Activated T-helper 1 cell treated with Interleukin-2 at 50 U/mL for 16 hours (primary cell): ENCODE measurements at places on chromosomes 5 and 9.

- DNase-seq: no peak
Observed at GRCh38 chr5:173712609-173713175, 96.2 kb upstream of the BOD1 start.

- DNase-seq: no peak
Observed at GRCh38 chr5:143147383-143147782, 256.1 kb downstream of the NR3C1 start.

DNA sequence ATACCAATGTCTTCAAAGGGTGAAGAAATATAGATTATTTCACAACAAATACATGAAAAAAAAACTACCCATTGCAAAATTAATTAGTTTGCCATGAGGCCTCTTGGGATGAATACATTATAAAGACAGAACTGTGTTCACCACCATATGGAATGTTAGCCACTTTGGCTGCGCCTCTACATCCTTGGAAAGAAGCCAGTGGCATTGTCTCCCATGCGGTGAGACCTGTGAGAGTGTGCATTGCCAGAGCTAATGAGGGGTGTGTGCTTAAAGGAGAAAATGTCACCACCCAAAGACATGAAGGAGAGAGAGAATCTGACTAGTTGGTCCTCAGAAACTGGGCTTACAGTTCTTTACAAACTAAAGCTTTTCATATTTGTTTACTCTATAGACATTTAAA lies 110.6 kb downstream of the PLPPR1 start:
- DNase-seq: no peak

DNA sequence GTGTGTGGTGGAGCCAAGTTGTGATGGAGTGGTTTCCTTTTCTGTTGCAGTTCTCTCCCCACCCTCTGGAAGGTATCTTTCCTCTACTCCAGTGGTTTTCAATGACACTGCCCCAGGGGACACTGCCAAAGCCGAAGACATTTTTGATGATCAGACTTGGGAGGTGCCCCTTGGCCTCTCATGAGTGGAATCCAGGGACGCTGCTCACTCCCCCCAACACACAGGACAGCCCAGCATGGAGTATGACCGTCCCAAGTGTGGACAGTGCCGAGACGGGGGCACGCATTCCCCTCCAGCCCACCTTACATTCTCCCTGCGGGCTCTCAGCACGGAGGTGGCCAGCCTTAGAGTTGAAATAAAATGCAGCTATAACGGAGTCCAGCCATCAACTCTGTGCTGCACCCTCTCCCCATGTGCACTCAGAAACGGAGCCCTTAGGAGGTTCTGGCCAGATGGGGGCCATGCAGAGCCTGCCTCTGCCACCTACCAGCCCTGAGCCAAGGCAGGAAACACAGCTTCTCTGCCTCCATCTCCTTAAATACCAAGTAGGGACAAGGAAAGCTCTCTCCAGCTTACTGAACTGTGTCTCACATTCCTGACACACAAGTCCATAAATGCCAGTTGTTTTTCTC lies 150.8 kb downstream of the ROR2 start:
- no peak for DNase-seq

GRCh38 chr9:109805050-109805449 lies 25.1 kb downstream of the PALM2AKAP2 start:
- DNase-seq: no peak

GRCh38 chr5:82211855-82212572 lies 66.1 kb downstream of the RPS23 start:
- DNase-seq: no peak

DNA sequence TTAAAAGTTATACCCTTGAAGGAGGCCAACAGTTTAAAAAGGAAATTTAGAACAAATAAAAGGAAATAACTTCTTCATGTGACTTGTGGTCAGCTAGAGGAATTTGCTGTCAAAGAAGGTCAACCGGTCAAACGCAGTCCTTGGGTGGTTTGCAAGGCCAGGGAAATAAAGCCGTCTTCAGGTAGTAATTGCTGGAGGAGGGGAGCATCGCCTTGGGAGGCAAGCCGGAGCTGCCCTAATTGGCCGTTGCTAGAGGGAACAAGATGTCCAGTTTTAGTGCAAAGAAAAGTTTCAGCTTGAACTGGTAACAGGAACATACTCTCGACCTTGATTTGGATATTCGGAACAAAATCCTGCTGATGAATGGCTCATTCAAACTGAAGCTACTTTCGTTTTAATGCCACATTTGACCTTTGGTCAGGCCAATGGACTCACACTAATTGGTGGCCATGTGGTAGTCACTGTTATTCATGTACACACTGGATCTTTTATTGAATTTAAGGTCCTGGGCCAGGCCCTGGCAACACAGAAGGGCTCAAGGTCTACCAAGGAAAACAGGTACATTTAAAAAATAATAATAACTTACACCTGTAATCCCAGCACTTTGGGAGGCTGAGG lies 47.0 kb upstream of the MYO10 start:
- DNase-seq: no peak

- no peak for DNase-seq
Observed at GRCh38 chr5:59661954-59662615, 231.4 kb downstream of the PDE4D start.

DNA sequence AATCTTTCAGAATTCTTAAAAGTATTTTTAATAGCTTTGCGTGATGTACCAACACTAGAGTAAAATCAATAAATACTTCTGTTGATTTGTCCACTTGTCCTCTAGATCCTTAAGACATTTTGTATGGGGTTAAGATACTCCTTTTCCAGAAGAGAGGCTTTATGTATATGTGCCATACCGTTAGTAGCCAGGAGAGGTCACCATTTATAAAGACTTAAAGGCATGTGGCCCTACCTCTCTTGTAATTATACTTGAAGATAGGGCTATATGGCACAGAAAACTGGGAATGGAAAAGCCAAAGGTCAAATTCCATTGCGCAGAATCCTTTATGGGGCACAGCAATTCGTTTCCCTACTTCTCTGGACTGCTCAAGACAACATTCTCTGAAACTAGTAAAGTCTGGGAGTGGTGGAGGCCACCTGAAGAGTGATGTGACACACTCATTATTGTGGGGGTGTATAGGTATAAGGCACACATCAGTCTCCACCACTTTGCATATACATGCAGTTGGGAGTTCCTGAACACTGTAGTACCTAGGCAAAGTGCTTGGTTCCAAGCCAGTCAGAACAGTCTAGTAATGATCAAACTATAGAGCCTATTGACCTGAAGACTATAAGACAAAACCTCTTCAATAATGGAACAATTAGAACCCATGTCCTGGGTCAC lies 140.1 kb upstream of the FBXL17 start:
- DNase-seq: no peak

DNA sequence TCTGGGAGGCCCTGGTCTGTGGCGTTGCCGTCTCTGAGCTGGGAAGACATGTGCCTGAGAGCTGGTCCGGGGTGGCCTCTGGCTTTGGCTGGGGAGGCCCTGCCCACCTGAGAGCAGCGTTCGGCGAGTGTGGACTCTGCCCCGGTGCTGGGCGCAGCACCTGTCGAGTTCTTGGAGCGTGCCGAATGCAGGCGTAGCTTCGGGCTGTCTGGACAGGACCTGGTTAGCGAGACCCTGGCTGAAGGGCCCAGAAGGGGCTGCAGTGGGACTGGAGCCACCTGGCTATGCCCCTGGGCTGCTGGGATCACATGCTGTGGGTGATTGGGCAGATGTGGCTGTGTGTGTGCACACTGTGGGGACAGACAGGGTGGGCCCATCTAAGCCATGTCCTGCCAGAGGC lies 56.5 kb downstream of the RXRA start:
- no peak for DNase-seq

- DNase-seq: no peak
Observed at GRCh38 chr5:149489605-149490037, 61.6 kb downstream of the CSNK1A1 start.

- no peak for DNase-seq
Observed at GRCh38 chr9:128309551-128309950, 12.7 kb downstream of the TRUB2 start.

- no peak for DNase-seq
Observed at GRCh38 chr5:63131626-63132285, 553.1 kb downstream of the LRRC70 start.
